ENCODE measurements at places on chromosomes 5 and 9.

DNA sequence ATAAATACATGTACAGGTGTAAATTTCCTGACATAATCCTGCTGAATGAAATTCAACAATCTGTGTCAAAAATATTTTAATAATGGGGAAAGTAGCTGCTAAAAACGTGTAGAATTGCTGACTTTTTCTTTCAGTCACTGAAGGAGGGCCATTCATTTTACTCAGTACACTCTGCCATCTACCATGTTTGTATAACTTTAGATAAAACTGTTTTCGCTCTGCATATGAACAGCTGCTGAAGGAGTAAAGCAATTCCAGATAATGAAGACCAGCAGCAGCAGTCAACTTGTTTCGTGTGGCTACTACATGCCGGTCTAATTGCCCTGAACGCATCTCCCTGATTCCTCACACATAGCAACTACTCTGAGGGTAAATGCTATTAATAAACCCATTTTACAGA is 380.5 kb downstream of the SPOCK1 start:
- no peak for DNase-seq

GRCh38 chr5:38546691-38547146 is 9.7 kb downstream of the LIFR start:
- DNase-seq, result no peak

GRCh38 chr9:33129886-33130881 is 37.0 kb downstream of the B4GALT1 start:
- no peak for DNase-seq

- DNase-seq, result no peak
Measured at GRCh38 chr5:118060833-118061232, 927.5 kb downstream of the DTWD2 start.

DNA sequence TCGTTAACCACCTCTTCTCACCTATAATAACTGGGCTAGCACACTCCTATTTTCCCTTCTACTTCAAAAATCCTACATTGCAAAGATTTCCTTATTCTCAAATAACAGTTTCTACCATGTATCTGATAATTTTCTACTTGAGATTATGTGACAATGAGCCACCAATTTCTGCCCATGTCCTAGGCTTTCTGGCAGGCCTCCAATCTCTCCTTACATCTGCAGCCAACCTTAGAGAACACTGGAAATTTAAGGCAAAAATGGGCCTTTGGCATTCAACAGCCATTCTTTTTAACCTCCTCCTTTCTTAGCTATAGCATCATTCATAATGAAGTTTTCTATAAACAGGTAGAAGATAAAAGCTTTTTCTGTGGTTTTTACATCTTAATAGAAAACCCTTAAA is 225.1 kb downstream of the ARRDC3 start:
- DNase-seq, result no peak

DNA sequence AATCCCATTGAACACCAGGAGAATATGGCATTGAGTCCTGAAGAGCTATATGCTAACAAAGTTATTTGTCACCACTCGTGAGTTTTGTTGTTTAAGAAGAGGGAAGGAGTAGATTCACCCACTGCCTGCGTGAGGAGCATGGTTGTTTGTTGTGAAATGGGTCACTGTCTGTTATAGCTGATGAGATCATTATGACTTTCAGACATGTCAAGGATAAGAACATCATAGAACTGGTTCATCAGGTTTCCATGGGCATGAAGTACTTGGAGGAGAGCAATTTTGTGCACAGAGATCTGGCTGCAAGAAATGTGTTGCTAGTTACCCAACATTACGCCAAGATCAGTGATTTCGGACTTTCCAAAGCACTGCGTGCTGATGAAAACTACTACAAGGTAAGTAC is 76.9 kb downstream of the SYK start:
- no peak for DNase-seq

DNA sequence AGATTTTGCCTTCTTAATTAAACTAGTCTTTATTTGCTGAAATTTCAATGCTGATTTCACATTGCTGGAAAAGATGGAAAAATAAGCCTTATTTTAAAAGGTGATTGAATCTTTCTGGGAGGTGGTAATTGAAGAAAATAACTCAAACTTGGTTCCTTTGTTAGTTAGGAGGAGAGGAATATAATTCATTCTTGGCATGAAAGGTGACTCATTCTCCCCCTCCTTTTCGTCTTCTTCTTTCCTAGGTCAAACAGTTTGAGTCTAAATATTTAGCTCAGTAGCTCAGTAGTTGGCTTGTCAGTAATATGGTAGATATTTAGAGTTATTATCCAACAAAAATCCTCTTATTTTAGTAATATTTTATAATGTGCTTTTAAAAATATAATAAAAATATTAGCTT is 353.9 kb upstream of the MEF2C start:
- DNase-seq, result no peak

- DNase-seq, result no peak
Measured at GRCh38 chr5:114977979-114978573, 191.6 kb downstream of the TRIM36 start.

DNA sequence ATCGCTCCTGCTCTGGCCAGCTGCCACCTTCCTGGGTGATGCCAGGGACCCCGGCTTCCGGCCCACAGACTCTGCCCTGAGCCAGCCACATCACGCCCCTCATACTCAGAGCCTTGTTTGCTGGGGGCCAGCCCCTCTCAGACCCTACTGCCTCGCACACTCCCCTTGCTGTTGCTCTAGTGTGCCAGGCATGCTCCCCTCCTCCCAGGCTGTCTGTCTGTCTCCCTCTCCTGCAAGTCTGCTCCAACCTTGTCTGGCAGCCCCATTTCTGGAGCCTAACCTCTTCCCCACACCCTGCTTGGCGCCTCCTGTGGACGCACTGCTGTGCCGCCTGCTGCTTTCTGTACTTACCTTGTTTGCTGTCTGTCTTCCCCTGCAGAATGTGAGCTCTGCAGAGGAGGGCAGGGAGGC is 184.7 kb downstream of the HSPA4 start:
- DNase-seq, result no peak

- DNase-seq, result no peak
Measured at GRCh38 chr5:133902511-133903118, 65.8 kb downstream of the C5orf15 start.

GRCh38 chr5:151058891-151059489 is 21.8 kb downstream of the TNIP1 start:
- DNase-seq, result no peak

DNA sequence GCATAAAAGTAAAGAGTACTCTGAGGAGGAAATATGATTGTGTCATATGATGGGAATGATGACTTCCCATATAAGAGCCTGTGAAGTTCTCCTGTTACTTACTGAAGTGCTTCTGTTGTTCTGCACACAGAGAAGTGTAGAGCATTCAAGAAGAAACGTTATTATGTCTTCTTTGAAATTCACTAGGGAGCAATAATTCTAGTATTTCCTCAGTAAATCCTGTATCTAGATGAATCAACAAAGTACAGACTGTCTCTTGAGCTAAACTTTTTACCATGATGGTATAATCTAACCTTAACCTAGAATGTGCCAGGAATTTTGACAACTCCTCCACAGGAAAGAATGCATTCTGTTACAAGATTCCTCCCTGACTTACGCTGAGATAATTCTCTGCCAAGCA is 18.9 kb upstream of the GHR start:
- no peak for DNase-seq

DNA sequence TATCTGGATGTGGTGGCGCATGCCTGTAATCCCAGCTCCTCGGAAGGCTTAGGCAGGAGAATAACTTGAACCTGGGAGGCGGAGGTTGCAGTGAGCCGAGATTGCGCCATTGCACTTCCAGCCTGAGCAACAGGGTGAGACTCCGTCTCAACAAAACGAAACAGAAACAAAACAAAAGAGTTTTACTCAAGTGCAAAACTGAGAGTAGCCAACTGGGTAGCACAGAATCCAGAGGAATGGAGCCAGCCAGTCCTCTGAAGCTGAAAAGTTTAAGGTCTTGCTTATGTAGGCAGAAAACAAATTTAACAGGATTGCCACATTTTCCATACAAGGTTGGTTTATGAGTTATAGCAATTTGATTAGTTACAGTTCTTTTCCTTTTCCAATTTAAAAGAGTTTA is 32.0 kb downstream of the SPIN1 start:
- DNase-seq, result no peak

DNA sequence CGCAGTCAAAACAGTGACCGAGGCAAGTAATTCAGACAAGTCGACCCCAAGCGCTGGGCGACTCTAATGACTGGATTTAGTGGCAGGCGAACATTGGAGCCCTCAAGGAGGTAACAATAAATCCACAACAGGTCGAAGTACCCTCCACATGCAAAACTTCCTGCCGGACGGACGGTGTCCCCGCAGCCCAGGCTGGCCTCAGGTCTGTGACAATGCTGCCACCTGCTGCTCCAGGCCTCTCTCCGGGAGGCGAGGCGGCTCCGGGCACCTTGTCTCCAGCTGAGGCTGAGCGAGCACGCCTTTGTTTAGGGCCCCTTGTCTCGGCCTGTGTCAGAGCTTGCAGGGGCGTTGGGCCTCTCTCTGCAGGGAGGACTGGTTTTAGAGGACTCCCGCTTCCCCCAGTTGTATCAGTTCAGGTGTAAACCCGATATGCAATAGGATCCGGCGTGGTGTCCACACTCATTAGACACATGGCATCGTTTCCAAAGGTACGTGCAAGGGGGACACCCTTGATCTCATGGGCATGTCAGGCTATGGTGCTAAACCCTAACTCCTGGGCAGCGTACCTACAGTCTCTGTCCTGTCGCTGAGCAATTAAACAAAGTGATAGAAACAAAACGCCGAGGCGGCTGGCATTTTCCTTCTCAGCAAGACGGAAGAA is 628.0 kb upstream of the ADAMTS16 start:
- DNase-seq, result no peak

All from T-helper 22 cell (primary cell).